Caco-2 (cell line): ENCODE measurements at places on chromosomes 1 and 21.

DNA sequence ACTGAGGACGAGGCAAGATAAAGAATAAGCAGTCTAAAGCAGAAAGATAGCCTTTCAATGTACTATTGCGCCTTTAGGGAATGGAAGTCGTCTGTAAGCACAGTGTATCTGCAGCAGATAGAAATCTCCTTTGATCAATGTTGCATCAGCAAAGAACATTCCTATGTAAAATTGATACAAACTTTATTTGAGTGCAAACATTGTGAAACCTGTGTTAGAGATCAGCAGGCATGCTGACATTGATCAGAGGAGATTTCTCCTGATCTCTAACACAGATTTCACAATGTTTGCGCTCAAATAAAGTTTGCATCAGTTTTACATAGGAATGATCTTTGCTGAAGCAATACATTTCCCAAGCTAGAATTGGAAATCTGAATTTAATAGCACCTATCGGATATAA, 1446.8 kb downstream of the MRPL39 start:
- no peak overlapping the region for H3K4me3 ChIP-seq
- DNase-seq, result no peak
- H3K27me3 ChIP-seq, result no peaks in the 10 kb centered on the region
- H3K4me1 ChIP-seq, result no peaks in the 10 kb centered on the region
- no peaks in the 10 kb centered on the region for H3K36me3 ChIP-seq

- no peaks in the 10 kb centered on the region for H3K36me3 ChIP-seq
- no peaks in the 10 kb centered on the region for H3K4me1 ChIP-seq
- no peaks in the 10 kb centered on the region for H3K27me3 ChIP-seq
- H3K4me3 ChIP-seq, result no peak overlapping the region
These were observed 6.6 kb downstream of the KRTAP10-8 start for GRCh38 chr21:44618504-44618903.

DNA sequence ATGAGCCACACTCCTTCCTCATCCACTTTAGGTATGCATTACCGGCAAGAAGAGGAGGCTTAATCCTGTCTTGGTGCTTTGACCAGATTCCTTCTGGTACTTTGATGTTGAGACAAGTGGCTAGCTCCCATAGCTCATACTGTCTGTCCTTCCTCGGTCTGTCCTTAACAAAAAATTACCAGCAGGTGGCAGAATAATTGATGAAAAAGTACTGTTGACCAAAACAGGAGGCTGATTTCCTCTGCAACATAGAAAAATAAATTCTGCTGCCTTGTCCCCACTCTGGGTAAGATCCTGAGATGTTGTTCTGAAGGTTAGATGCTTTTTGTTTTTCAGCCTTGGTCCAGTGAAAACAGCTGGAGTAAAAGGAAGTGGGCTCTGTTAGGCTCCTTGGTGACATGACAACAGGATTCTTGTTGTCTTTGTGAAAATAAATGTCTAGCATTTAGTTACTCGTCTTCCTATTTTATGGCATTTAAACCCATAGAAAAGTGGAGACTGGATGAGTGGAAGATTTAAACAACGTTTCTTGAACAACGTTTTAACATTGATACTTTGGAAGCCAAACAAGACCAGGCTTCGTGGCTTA, 11.2 kb upstream of the HJV start:
- no peaks in the 10 kb centered on the region for H3K36me3 ChIP-seq

GRCh38 chr21:29164323-29164942, 34.0 kb downstream of the MAP3K7CL start:
- no peak overlapping the region for H3K4me3 ChIP-seq
- no peaks in the 10 kb centered on the region for H3K27me3 ChIP-seq
- H3K36me3 ChIP-seq, result no peaks in the 10 kb centered on the region; the same call in 1 of the 2 replicates
- no peaks in the 10 kb centered on the region for H3K4me1 ChIP-seq
- DNase-seq, result no peak
- H3K27ac ChIP-seq, result no peak overlapping the region

DNA sequence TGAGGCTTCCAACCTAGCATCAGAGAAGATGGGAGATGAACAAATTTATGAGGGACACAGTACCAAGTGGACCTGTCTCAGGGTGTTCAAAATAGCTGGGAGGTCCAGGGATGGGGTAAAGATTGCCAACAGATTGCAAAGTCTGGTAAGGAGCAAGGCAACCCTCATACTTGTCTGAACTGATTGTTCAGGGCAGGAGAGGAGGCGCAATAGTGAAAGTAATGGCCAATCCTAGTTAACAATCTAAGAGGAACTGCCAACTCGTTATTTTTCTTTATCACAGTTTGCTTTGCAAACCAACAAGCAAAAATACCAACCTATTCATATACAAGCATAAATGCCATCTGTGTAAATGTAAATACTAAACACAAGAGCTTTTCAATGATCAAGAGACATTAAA, 78.4 kb upstream of the S1PR1 start:
- DNase-seq, result no peak
- no peak overlapping the region for H3K27ac ChIP-seq
- no peaks in the 10 kb centered on the region for H3K27me3 ChIP-seq
- no peaks in the 10 kb centered on the region for H3K4me1 ChIP-seq
- no peak overlapping the region for H3K4me3 ChIP-seq

DNA sequence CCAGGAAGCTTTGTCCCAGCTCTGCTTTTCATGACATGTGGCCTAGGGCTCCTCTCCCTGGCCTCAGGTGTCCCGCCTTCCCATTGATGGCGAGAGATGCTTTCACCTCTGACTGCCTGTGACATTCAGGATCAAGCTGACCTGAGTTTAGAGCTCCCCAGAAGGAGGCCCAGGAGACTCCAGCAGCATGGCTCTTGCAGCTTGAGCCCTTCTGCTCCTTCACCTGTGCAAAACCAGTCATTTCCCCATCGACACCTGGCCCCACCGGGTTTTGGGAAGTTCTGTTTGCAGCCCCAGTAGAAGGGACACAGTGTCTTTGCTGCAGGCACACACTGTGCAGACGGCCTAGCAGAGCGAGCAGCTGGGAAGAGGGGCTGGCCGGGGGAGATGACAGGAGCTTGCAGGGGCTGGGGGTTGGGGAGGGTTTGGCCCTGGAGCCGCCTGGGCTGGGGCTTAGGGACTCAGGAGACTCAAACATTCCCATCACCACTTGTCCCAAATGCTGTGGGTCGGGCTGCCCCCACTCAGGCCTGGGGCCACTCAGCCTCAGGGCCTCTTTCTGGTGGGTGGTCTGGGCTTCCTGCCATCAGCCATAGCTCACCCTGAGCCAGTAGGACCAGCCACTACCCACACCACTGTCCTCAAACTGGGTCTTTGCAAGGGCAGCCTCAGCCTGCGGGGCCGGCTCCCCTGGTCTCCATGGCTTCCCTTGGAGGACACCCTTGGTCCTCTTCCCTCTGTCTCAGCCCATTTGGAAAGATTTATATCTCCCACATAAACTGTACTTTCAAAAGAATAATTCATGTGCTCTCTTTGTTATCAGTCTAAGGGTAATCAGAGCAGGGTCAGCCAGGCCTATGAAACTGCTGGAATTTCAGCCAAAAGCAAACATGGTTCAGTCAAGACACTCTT, 3.8 kb upstream of the EDN2 start:
- no peaks in the 10 kb centered on the region for H3K27me3 ChIP-seq
- no peak overlapping the region for H3K27ac ChIP-seq
- H3K36me3 ChIP-seq, result no peaks in the 10 kb centered on the region

- no peak overlapping the region for H3K27ac ChIP-seq
- no peaks in the 10 kb centered on the region for H3K4me1 ChIP-seq
- no peaks in the 10 kb centered on the region for H3K36me3 ChIP-seq
- H3K27me3 ChIP-seq, result no peaks in the 10 kb centered on the region
- no peak overlapping the region for H3K4me3 ChIP-seq
These were observed 5.7 kb upstream of the VANGL2 start for GRCh38 chr1:160394673-160395072.

- H3K27me3 ChIP-seq, result no peaks in the 10 kb centered on the region
- no peaks in the 10 kb centered on the region for H3K36me3 ChIP-seq
- no peak for DNase-seq
- no peak overlapping the region for H3K27ac ChIP-seq
- no peaks in the 10 kb centered on the region for H3K4me1 ChIP-seq
- H3K4me3 ChIP-seq, result no peak overlapping the region
These were observed 38.6 kb upstream of the IGSF3 start for GRCh38 chr1:116706123-116706522.

GRCh38 chr1:33330361-33330890, 9.5 kb upstream of the A3GALT2 start:
- no peaks in the 10 kb centered on the region for H3K27me3 ChIP-seq
- H3K27ac ChIP-seq, result no peak overlapping the region

GRCh38 chr1:200429221-200429751, 19.4 kb upstream of the ZNF281 start:
- H3K4me3 ChIP-seq, result no peak overlapping the region
- no peaks in the 10 kb centered on the region for H3K36me3 ChIP-seq
- H3K27me3 ChIP-seq, result no peaks in the 10 kb centered on the region
- H3K27ac ChIP-seq, result no peak overlapping the region

GRCh38 chr1:235325854-235326253, 2.1 kb downstream of the ARID4B start:
- no peak for DNase-seq
- peaks cover under 1% of the 10 kb centered on the region for H3K4me1 ChIP-seq
- H3K4me3 ChIP-seq, result peak overlapping the region; percentile 95

- no peak overlapping the region for H3K27ac ChIP-seq
- H3K4me1 ChIP-seq, result no peaks in the 10 kb centered on the region
- no peak for DNase-seq
- no peaks in the 10 kb centered on the region for H3K36me3 ChIP-seq
- no peak overlapping the region for H3K4me3 ChIP-seq
These were observed 215.3 kb downstream of the BRINP2 start for GRCh38 chr1:177385760-177386698.
